ENCODE measurements at places on chromosomes 2 and 18. TPM values are rescaled to one million over a fixed set of nuclear protein-coding genes. Genes with fewer than 3 reads are reported as not detected.

Gene KCNG3
- not detected for total RNA-seq

Gene DAW1
- total RNA-seq = not detected

Gene ALPP
- not detected for total RNA-seq

Gene DSG4
- total RNA-seq = not detected

Gene BMP10
- not detected for total RNA-seq

Gene SPHKAP
- not detected for total RNA-seq

Gene LOXHD1
- 0.38 TPM for total RNA-seq

Gene KCNS3
- total RNA-seq = 7.2 TPM

Gene KLHL30
- 10.7 TPM for total RNA-seq

Gene HOXD1
- 0.48 TPM for total RNA-seq

Gene TBC1D8
- total RNA-seq = 13.5 TPM

Gene ANKRD62
- total RNA-seq = not detected

Gene TOGARAM2
- 0.60 TPM for total RNA-seq

Gene NEUROD1
- not detected for total RNA-seq

Gene LRP1B
- total RNA-seq = 0.46 TPM

Gene CIAO1
- total RNA-seq = 46.4 TPM

Gene GREB1L
- 1.0 TPM for total RNA-seq

Gene SCN3A
- 5.1 TPM for total RNA-seq

Gene COL3A1
- 2,244 TPM for total RNA-seq

Gene DIPK1C
- not detected for total RNA-seq

Gene UGT1A9
- not detected for total RNA-seq

Gene ACTG2
- 4,458 TPM for total RNA-seq

Gene MYO5B
- 1.4 TPM for total RNA-seq

Gene CSRNP3
- 3.1 TPM for total RNA-seq

Gene CD8A
- total RNA-seq = 1.9 TPM

All from posterior vena cava (tissue), 2 donors.